ENCODE measurements at places on chromosomes 3 and 15. TPM values are rescaled to one million over a fixed set of nuclear protein-coding genes. Genes with fewer than 3 reads are reported as not detected.

Gene CAPN3
- 1.5 TPM for total RNA-seq

Gene GTPBP8
- total RNA-seq, result 52.5 TPM

Gene THPO
- total RNA-seq, result 0.37 TPM

Gene PARP14
- total RNA-seq, result 33.4 TPM

Gene CHRNA7
- total RNA-seq, result under 0.01 TPM

All from subcutaneous preadipocyte (primary cell).